ENCODE measurements at places on chromosomes 6 and 20. TPM values are rescaled to one million over a fixed set of nuclear protein-coding genes. Genes with fewer than 3 reads are reported as not detected.

Gene SCAND1
- total RNA-seq = 73.1 TPM

Gene PDE7B
- not detected for total RNA-seq

Gene SLC35F1
- 10.0 TPM for total RNA-seq

Gene PDE10A
- 2.4 TPM for total RNA-seq

Gene SNAP25
- total RNA-seq = 0.69 TPM

Gene PRL
- not detected for total RNA-seq

- H3K27ac ChIP-seq = no peak overlapping the region
- no peak overlapping the region for H3K4me3 ChIP-seq
- peaks cover 22% of the 10 kb centered on the region for H3K4me1 ChIP-seq
- no peak for DNase-seq
- H3K27me3 ChIP-seq = peaks cover 69% of the 10 kb centered on the region
Measured at GRCh38 chr6:10393544-10394225, 21.2 kb downstream of the TFAP2A start.

DNA sequence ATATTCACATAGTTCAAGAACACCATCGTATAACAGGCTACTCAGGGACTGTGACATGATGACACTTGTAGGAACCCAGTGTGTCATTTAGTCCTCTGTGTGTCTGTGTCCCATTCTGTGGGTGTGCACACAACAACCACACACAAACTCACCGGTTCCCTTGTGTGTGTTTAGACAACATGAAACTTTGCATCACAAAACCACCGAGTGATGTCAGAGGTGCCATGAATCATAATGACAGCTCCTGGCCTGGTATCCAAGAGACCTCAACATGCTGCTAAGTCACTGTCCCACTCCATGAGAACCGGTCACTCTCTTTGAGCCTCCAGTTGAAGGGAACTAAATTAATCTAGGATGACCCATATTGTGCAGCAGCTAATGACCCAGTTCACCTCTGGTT, 421.3 kb downstream of the PREX1 start:
- no peak overlapping the region for H3K4me3 ChIP-seq
- DNase-seq = no peak
- no peak overlapping the region for H3K27ac ChIP-seq
- no peaks in the 10 kb centered on the region for H3K27me3 ChIP-seq
- peaks cover 5% of the 10 kb centered on the region for H3K4me1 ChIP-seq
- H3K36me3 ChIP-seq = no peaks in the 10 kb centered on the region

DNA sequence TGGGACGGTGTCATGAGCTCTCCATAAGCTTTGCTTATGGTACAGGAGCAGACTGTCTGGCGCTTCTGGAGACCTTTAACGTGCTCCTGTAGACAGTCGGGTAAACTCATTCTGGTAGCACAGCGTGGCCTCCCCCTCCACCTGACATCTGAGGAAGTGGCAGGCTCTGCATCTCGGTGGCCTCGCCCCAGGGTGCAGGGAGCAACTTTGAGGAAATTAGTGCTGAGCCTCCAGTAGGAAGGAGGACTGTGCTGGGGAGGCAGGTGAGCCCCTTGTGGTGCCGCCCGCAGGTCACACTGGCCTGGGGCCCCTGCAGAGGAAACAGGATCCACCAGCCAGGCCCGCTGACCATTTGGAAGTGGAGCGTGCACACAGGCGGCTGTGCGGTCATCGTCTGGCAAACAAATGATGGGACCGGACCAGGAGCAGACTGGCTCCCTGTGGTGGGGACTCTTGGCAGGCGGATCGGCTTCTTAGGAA, 57.9 kb downstream of the SYNJ2 start:
- H3K27me3 ChIP-seq = no peaks in the 10 kb centered on the region
- H3K36me3 ChIP-seq = no peaks in the 10 kb centered on the region
- DNase-seq = no peak
- H3K4me3 ChIP-seq = no peak overlapping the region
- no peaks in the 10 kb centered on the region for H3K4me1 ChIP-seq
- H3K27ac ChIP-seq = 0 out of 2 replicates have a peak overlapping the region, but pooled peaks have one; percentile 2

- no peak overlapping the region for H3K27ac ChIP-seq
- no peak overlapping the region for H3K4me3 ChIP-seq
- no peaks in the 10 kb centered on the region for H3K27me3 ChIP-seq
- no peaks in the 10 kb centered on the region for H3K4me1 ChIP-seq
Measured at GRCh38 chr6:117359581-117359980, 66.2 kb downstream of the ROS1 start.

DNA sequence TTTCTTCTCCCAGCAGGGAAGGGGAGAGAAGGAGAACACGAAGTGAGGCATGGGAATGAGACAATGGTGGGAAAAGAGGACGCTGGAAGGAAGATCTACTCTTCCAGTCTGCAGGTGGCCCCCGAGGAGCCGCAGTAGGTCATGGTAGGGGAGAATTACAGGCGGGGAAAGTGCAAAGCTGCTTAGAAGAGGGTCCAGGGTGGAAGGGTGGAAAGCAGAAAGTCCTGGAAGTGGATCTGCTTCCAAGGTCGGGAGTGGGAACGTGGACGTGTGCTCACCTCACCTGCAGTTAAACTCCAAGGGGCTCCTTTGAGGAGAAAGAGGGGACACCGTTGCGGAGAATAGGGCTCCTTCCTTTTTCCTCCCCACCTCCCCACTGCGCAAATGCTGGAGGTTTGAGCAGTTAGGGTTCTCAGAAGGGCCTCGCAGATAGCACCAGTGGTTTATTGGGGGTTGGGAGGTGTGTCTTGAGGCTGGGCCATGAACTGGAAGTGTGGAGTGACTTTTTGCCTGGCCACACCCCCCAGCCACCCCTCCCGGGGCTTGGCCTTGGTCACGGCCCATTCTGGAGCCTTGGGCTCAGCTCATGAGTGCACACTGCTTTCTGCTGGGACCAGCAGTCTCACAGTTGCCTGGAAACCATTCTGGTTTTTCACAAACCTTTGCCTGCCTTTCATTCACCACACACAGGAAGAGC, 100.4 kb upstream of the MLN start:
- H3K4me1 ChIP-seq = no peaks in the 10 kb centered on the region
- no peak for DNase-seq
- H3K36me3 ChIP-seq = no peaks in the 10 kb centered on the region
- no peaks in the 10 kb centered on the region for H3K27me3 ChIP-seq

DNA sequence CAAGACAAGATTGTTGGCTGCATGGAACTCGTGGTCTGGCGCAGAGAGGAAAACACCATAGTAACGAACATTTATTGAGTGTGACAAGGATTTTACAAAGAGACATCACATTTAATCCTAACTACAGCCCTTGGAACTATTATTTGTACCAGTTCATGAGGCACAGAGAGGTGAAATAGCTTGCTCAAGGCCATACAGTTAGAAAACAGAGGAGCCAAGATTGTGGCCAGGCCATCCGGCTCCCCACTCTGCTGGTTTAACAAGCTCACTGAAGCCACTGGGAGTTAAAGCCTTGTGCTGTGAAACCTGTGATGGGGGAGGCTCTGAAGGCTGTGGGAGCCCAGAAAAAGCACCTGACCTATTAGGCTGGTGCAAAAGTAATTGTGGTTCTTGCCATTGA, 74.9 kb upstream of the ZNFX1 start:
- H3K36me3 ChIP-seq = no peaks in the 10 kb centered on the region
- H3K27me3 ChIP-seq = no peaks in the 10 kb centered on the region
- H3K4me1 ChIP-seq = no peaks in the 10 kb centered on the region
- no peak overlapping the region for H3K4me3 ChIP-seq
- H3K27ac ChIP-seq = no peak overlapping the region

DNA sequence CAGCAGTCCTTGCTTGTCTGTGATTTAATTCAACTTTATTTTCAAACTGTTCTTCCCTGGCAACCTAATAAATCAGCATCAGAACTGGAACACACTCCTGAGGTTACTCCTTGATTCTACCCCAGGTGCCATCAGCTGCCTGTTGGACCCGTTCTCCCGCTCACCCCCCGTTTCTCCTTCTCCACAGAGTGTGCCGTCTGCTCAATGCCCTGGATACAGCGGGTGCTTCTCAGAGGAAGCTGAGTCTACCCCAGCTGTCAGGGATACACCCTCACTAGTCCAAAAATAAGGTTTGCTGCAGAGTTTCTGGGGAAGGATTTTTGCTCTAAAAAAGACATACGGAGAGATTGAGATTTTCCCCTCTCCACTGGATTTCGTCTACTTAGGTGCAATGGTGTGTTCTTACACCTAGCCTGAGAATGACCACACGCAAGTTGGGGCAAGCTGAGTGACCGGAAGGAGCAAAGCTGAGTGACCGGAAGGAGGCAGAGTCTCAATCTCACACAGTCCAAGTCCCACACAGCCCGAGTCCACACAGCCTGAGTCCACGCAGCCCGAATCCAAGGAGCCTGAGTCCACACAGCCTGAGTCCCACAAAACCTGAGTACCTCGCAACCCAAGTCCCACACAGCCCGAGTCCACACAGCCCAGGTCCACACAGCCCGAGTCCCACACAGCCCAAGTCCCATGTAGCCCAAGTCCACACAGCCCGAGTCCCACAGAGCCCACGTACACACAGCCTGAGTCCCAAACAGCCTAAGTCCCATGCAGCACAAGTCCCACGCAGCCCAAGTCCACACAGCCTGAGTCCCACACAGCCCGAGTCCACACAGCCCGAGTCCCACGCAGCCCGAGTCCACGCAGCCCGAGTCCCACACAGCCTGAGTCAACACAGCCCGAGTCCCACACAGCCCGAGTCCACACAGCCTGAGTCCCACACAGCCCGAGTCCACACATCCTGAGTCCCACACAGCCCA, 58.6 kb upstream of the DACT2 start:
- no peaks in the 10 kb centered on the region for H3K4me1 ChIP-seq
- no peaks in the 10 kb centered on the region for H3K27me3 ChIP-seq
- no peak overlapping the region for H3K27ac ChIP-seq
- no peaks in the 10 kb centered on the region for H3K36me3 ChIP-seq

- no peak overlapping the region for H3K27ac ChIP-seq
- no peak for DNase-seq
- peak overlapping the region; percentile 27 for H3K4me3 ChIP-seq
Measured at GRCh38 chr6:5673019-5673790, 333.5 kb downstream of the NRN1 start.

GRCh38 chr20:38548356-38549083, 32.5 kb upstream of the ADIG start:
- H3K27me3 ChIP-seq = no peaks in the 10 kb centered on the region
- H3K4me1 ChIP-seq = no peaks in the 10 kb centered on the region
- H3K27ac ChIP-seq = no peak overlapping the region
- no peak for DNase-seq
- peaks cover 33% of the 10 kb centered on the region for H3K36me3 ChIP-seq

DNA sequence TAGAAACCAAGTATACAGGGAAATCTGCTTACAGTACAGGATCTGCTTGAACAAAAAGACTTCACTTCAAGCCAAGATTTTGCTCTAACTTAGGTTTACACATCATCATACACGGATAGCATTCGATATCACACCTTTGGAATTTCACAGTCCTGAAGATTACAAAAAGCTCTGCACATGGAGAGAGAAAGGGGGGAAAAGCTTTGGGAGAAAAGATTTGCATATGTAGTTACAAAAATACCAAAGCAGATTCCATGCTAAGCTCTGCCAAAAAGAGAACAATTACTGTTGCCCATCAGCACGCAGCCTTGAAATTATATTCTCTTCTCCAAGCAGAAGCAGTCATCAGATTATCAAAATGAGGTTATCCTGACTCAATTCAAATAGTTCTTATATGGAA, 62.0 kb downstream of the HIVEP2 start:
- H3K27ac ChIP-seq = no peak overlapping the region
- no peaks in the 10 kb centered on the region for H3K36me3 ChIP-seq
- H3K4me1 ChIP-seq = peaks cover 4% of the 10 kb centered on the region
- H3K4me3 ChIP-seq = no peak overlapping the region

- no peaks in the 10 kb centered on the region for H3K27me3 ChIP-seq
- no peak overlapping the region for H3K27ac ChIP-seq
- peaks cover 2% of the 10 kb centered on the region for H3K4me1 ChIP-seq
- no peak overlapping the region for H3K4me3 ChIP-seq
- no peak for DNase-seq
Measured at GRCh38 chr20:41892031-41892430, 273.9 kb upstream of the CHD6 start.

All from H1 (cell line).